ENCODE measurements at places on chromosomes 7 and 10.

GRCh38 chr7:101693498-101694091 lies 64.5 kb upstream of the MYL10 start:
- DNase-seq: no peak

DNA sequence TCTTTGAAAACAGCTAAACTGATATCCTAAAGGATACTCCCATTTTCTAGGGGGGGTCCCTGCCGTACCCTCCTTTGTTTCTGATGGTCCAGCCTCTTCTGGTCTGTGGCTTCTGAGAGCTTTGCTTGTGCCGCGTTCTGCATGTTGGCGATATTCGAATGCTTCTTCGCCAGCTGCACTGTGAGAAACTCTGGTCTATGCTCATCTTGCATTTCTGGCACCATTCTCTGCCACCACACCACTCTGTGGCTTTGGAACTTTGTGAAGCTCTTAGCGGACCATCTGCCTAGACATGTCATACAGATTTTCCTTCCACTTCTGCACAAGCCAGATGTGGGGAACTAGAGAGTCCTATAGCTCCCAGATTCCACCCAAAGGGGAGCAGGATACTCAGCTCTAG lies 197.2 kb downstream of the REEP3 start:
- no peak for DNase-seq

GRCh38 chr10:110513949-110514348 lies 16.2 kb downstream of the DUSP5 start:
- DNase-seq: no peak

DNA sequence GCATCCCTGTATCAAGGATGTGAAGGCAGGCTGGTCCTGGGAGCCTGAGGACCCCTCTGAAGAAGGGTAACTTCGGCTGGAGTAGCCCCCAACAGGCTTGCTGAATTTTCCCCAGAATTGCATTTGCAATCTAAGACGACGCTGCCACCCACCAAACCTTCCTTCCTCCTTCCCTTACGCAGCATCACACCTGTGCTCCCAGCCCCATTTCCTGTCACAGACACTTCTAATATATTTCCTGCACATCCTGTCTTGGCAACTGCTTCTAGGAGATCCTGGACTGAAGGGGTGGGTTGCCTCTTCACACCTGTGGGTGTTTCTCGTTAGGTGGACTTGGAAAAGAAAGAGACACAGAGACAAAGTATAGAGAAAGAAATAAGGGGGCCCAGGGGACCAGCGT lies 9.4 kb upstream of the PGAM1 start:
- DNase-seq: no peak

GRCh38 chr7:68384581-68384980 lies 1213.7 kb upstream of the AUTS2 start:
- no peak for DNase-seq

- DNase-seq: no peak
These were observed 58.3 kb downstream of the MINDY4 start for GRCh38 chr7:30829471-30829870.

DNA sequence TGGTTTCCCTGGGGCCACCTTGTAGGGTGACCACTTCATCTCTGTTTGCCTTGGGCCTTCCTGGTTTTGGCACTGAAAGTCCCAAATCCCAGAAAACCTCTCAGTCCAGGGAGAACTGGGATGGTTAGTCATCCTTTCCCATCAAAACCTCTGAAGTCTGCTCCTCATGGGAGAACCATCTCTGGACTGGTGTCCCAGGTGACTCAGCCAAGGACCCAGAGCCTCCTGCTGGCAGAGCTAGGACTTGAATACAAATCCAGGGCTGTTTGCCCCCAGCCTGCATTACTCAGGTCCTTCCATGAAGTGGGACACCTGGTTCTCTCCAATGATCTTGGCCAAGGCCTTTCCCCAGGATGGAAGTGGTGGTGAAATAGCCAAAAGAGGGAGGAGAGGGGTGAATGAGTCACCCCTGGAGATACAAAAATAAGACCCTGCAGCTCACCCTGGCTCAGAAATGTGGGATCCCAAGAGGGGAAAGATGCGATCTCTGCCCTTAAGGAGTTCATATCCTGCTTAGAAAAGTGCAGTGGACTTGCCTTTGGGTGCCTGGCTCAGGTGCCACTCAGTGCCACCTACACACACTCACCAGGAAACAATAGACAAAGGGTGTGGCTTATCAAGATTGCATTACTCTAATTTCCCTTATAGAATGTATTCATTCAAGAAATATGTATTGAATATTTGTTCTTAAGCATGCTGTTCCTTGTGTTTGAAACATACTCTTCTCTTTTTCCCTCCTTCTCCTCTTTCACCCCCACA lies 22.0 kb downstream of the ADRA2A start:
- DNase-seq: no peak
